ENCODE measurements at places on chromosomes 5 and 9. TPM values are rescaled to one million over a fixed set of nuclear protein-coding genes. Genes with fewer than 3 reads are reported as not detected.
A peak's percentile ranks its signal among the peaks of the same experiment; 100 is the strongest.

GRCh38 chr5:172168311-172168710 is 19.7 kb downstream of the STK10 start:
- no peak for DNase-seq

CDC20B gene
- total RNA-seq: not detected

- DNase-seq: no peak
Measured at GRCh38 chr5:55290991-55291390, 16.5 kb downstream of the DHX29 start.

TMEM174 gene
- total RNA-seq: not detected

GRCh38 chr9:99158629-99159028 is 53.7 kb downstream of the TGFBR1 start:
- no peak for DNase-seq

DNA sequence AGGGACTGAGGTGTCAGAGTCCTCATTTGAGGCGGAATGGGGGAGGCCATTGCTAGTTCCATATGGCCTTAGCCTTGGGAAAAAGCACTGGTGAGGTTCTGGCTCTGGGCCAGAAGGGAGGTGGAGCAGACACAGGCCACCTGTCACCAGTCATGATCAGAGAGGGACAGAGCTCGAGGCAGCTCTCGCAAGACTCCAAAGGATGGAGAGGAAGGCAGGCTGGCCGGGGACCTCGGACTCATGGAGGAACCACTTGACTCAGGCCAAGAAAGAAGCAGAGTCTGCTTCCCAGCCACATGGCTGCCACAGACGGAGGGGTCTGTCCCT is 29.2 kb upstream of the NSMF start:
- no peak for DNase-seq

- no peak for DNase-seq
Measured at GRCh38 chr9:36120705-36121104, 15.8 kb upstream of the GLIPR2 start.

LRRC19 gene
- not detected for total RNA-seq

DNA sequence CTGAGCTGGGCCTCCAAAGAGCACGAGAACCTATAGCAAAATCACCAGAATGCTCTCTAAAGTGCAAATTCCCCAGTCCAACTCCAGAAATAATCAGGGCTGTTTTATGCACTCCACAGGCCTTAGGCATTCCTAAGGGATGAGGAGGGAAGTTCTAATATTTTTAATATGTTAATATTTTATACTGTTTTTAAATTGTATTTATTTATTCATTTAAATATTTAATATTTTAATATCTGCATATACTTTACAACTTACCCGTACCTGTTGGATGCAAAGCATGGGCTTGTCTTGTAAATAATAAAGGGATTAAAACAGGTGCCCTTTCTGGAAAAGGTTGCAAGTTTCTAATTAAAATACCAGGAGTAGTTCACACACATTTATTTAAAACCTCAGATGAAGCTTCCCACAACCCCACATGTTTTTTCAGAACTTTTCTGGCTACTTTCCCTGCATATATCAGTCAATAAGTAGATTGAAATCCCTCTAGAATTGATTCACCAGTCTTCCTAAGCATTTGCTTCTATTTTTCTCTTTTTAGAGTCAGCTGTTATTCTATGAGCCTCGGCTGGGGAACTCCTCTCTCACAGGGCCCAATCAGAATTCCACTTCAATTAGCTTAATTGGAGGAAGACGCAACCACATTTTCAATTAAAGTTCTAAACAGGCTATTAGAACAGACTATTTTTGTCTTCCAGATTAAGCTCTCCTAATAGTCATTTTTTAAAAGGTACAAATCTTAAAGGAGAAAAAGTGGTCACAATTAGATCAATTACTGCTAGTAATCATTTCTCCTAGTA is 140.8 kb downstream of the CDH6 start:
- DNase-seq: no peak

RNF44 gene
- 0.17 TPM for total RNA-seq

DNA sequence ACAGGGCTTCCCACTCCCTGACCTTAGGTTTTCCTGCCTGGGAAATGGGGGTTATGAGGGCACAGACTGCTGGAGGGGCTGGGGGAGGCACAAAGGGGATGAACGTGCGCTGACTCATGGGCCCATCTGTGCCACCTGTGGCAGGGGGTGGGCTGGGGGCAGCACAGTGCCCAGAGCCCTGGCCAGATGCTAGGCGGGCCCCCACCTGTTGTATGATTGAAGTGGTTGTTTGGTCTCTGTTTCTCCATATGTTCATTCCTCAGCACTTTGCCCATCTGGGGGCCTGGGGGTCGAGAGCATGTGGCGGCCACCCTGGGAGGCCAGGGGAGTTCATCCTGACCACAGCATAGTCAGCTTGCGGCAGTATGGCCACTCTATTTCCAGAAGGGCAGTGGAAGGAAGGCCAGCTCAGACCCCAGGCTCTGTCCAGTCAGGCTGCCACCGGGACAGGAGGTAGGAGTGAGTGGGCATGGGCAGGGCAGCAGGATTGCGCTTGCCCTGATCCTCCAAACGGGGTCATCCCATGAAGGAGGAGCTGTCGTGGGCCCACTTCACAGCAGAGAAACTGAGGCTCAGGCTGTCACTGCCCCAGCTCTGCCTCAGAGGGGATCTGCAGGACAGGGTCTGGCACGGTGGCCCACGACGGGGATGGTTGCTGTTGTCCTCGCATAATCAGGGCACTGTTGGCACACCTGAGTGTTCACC is 841 bp upstream of the NINJ1 start:
- DNase-seq: no peak

DNA sequence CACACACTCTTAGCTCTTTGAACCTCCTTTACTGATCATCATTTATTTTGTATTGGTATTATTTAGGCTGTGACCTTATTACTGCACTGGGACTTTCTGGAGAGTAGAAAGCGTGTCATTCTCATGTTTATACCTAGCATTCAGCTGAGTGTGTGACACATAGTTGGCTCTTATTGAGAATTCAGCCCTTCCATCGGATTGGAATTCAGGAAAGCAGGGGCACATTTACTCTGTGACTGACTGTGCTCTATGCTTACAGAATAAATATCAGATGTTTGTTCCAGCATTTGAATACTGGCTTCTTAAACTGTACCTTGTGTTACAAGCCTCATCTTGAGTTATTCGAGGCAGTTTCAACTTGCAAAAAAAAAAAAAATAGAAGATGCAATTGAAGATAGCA is 360.9 kb upstream of the DAP start:
- DNase-seq: no peak

- no peak for DNase-seq
Measured at GRCh38 chr9:22050924-22051323, 41.8 kb upstream of the CDKN2B start.

OMD gene
- not detected for total RNA-seq

GRCh38 chr9:95870906-95871305 is 4.6 kb upstream of the ERCC6L2 start:
- no peak for DNase-seq

- DNase-seq: no peak
Measured at GRCh38 chr9:8613346-8613825, 813.8 kb upstream of the DMAC1 start.

- no peak for DNase-seq
Measured at GRCh38 chr5:142906863-142907671, 136.9 kb downstream of the ARHGAP26 start.

- no peak for DNase-seq
Measured at GRCh38 chr5:161387121-161387520, 159.4 kb downstream of the GABRB2 start.

- DNase-seq: peak; percentile 42
Measured at GRCh38 chr5:112308608-112309007, 110.5 kb downstream of the EPB41L4A start.

- DNase-seq: peak; percentile 87
Measured at GRCh38 chr9:112050544-112051475, 124.3 kb downstream of the SUSD1 start.

GRCh38 chr9:5976674-5977397 is 38.6 kb downstream of the RANBP6 start:
- no peak for DNase-seq
